ENCODE measurements at places on chromosomes 5 and 9.
A peak's percentile ranks its signal among the peaks of the same experiment; 100 is the strongest.

DNA sequence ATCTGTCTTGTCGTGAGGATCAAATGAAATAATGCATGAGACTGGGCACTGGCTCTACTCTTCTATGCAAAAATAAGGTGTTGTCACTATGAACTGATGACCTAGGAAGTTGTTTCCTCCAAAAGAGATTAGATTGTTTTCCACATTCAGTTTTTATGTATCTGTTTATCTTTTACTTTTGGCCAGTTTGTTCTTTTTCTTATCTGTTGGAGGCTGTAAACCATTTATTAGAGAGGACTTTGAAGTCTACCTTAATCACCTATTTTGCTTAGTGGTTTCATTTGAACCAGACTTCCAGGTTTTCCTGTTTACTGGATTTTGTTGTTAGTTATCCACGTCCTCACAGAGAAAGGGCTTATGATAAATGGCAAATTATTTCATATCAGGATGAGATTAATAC lies 21.5 kb upstream of the GDA start:
- no peak for DNase-seq

- no peak for DNase-seq
Measured at GRCh38 chr5:33059081-33059480, 348.0 kb downstream of the NPR3 start.

DNA sequence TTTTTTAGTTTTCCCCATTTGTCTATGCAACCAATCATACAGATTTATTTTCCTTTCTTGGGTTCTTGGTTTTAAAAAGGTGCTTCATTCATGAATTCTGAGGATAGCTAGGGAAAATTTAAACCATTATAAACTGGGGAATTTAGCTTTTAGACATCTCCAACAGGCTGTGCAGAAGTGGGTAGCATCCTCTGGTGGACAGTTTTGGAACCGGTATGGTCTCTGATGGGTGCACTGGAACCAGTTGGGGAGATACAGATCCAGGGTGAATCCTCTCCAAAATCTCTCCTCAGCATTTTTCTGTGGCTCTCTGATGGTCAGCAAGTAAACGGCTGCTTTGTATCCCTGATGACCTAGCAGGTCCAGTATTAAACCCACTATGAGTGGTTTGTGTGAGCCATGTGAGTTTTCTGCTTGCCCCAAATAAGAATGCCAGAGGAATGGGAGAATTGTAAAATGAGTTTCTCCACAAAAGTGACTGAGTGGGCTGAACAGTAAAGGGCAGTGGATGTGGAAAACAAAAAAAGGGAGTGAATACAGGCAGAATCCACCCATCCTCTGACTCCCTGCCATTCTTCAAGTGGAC lies 9.1 kb upstream of the DNAJC25 start:
- DNase-seq = peak; percentile 77

DNA sequence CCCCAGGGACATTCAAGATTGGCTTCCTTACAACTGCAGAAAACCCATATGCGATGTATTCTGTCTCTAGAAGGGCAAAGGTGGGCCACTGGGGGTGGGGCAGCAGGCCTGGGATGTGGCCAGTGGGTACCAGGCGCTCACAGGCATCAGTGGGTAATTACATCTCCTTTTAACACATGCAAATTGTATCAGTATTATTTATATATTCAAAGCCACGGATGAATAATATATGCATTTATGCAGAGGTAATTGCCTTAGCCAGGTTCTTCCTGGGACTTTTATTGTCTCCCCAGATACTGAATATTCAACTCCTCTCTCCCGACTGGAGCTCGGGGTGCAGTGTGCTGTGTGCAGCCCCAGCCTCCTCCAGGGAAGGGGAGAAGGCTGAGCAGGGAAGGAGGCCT lies 109.4 kb upstream of the MVB12B start:
- DNase-seq = no peak

DNA sequence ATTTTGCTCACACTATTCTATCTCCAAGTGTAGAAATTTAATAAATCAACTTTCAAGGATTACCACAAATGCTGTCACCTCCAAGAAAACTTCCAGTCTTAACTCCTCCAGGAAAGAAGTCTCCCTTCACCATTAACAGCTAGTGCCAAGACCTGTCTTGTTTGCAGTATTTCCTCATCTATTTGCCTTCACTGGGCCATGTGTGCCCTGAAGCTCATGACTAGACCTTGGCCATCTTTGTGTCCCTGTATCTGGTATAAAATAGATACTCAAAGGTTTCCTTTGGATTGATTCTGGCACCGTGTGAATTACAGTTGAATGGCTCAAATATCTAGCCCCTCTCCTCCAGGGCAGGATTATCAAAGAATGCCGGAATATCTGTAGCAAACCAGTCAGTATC lies 346.7 kb upstream of the KLF4 start:
- DNase-seq = no peak

- no peak for DNase-seq
Measured at GRCh38 chr5:90111364-90112032, 298.1 kb downstream of the CETN3 start.

DNA sequence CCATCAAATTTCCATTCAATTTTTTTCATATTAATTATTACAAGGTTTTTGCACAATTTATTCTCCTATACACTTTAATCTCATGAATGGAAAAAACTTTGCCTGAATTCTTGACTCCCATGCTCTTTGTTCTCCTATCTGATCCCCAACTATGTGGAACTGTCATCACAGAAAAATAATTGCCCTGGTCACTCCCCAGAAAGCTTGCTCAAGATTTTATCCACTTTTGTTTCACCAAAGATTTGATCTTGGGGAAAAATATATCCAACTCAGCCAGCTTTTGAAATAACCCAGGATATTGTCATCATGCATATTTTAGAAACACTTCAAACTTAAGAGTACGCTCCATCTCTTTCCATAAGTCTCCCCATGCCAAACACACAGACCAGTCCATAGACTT lies 77.7 kb upstream of the PPP2R2B start:
- DNase-seq = no peak

DNA sequence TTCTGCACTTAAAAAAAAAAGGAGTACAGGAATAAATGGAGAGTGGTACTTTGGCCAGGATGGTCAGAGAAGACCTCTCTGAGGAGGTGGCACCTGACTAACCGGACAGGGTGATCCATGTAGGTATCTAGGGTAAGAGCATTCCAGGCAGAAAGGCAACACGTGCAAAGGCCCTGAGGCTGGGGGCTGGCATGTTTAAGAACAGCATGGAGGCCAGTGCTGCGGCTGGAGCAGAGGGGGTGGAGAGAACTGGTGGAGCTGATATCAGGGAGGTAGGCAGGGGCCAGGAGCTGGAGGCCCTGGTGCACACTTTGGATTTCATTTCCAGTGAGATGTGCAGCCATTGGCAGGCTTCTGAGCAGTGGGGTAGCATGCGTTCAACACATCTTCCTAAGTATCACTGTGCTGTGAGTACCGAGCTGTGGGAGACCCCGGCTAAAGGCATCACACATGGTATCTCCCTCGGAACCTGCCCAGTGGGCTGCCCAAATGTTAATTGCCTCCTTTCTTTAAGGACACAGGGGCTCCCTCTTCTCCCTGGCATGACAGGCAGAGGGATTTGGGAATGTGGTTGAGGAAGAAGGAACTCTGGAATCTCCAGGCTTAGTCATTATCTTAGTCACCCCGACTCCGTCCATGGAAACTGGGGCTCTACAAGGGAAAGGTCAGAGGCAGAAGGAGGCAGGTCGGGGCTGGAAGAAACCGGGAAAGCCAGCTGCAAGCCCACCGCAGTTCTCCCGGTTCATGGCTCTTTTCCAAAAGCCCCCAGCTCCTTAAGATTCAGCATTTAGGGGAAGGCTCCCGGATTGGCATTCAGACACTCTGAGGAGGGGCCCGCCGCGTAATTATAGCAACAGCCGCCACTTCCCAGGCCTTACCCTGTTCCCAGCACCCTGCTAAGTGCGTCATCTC lies 18.6 kb downstream of the SLC6A7 start:
- peak; percentile 22 for DNase-seq

- no peak for DNase-seq
Measured at GRCh38 chr5:172142709-172143215, 45.3 kb downstream of the STK10 start.

DNA sequence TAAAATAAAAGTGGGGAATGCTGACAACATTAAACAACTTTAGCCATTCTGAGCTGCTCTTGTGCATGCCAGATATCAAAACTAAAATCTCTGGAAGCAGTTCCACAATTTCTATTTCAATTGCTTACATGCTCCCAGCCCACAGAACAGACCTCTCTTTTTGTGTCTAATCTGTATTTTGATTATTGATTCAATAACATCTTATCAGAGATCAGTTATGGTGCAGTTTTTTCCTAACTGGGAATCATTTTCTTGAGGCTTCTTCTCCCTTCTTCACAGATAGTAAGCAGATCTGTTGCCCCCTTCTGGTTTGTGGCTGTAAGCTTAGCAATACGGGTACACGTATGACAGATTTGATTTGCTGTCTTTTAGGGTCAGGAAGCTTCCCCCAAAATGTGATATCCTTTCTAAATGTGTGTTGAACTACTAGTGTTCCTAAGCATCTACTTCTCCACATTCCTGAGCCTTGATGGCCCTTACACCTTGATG lies 39.4 kb downstream of the MRPS27 start:
- peak; percentile 68 for DNase-seq

GRCh38 chr5:88438006-88438405 lies 169.4 kb upstream of the TMEM161B start:
- DNase-seq = no peak

DNA sequence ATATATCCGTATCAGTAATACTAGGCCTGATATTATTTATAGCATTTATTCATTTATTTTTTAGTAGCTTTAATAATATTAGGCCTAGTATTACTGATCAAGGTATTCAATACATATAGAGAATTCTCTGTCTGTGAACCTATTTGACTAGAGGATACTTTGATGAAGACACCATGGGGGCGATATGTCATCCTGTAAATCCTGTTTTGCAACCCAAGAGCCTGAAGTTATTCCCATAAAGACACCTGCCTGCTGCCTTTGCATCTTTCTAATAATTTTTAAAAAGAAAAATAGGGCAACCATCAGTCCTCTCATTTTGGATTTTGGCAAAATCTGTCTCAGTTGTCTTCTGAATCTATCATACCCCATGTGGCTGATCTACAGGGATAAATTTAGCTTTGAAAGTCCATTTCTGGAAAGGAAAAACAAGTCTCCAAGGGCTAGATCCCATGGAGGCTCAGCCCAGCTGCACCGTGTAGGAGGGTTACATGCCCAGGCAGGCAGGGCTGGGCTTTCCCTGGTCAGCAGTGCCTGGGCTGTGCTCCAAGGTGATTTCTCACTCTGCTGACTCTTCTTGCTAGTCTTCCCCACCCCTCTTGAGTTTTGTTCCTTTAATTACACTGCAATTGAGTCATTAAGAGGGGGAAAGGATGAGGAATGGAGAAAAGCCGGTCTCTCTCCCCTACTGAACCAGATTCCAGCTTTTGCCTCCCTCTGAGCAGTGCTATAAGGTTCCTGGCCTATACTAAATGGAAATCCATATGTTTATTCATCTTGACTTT lies 169.0 kb downstream of the TRIM32 start:
- no peak for DNase-seq

DNA sequence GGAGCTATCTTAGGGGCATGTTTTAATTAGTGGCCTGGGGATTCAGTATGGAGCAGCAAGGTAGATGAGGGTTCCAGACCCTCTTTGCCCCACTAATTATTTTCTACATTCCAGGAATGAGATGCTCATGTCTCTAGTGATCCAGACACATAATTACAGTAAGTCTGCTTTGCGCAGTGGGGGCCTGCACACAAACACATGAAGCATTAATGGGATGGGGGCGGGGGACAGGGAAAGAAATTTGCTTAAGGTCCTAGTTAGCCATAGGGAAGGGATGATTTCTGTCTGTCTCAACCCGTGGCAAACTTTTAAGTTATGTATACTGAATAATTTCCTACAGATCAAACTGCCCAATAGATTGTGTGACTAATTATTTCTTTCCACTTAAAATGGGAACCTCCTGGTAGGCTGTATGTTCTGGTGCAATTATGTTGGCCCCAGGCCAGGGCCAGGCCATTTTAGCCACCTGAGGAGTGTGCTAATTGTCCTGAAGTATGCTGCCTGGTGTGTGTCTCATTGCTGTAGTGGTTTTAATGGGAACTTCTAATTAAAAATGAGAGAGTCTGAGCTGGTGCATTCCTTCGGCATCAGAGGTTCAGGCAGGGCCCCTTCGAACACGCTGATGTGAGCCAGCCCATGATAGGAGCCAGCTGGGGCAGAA lies 134.4 kb downstream of the PTTG1 start:
- DNase-seq = no peak

DNA sequence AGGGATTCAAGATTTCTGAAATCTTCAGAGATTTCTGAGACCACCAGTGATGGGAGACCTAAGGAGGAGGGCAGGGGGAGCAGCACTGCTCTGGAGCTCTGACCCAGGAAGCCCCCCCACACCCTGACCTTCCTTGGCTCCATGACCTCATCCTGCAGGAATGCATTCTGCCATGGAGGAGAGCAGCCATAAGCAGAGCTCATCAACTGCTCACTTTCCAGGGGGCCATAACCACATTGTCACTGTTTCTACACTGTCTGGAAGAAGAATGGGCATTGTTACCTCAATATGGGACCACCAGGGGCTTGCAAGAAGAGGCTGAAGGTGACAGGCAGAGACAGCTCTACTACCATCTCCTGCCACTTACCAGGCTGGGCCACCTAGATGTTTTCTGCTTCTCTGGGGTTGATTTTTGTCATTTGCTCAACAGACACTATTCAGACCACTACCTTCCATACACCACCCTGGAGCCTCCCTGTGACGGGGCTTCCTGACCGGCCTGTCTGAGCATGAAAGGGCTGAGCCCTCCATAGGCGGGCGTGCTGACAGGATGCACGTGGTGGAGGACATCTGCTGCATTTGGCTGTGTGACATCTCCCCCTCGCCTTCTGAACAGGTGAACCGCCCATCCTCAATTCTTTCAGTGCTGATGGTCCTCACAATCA lies 2.3 kb upstream of the TSC1 start:
- DNase-seq = peak; percentile 62

DNA sequence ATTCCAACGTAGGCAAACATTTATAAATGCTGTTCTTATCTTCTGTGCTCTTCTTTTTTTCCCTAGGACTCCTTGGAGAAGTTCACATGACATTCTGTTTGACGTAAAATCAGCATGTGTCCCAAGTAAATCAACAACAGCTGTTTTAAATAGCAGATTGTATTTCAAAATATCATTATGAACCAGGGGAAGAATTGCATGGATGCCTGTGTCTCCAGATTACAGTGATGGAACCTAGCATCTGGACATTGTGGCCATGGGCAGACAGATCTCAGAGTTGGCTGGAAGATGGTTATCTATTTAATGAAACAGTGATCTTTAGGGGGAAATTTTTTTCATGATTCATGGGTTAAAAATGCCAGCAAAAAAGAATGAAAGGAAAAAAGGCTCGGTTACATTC lies 222.0 kb downstream of the MAN2A1 start:
- no peak for DNase-seq

DNA sequence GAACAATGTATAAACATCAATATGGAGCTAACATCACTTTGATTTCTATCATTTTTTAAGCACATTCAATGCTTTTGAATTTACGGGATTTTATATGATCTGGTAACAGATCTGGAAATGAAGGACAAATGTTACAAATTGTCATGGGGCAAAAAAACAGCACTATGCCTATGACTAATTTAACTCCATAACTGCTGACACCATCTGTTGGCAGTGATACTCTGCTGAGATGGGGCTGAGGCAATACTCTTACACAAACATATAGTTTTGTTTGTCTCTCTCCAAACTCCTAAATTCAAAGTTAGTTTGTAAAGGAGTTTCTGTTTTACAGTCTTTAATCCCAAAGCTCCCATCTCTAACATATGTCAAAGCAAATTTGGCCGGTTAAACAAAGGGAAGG lies 132.5 kb upstream of the FER start:
- no peak for DNase-seq

GRCh38 chr5:156920042-156920860 lies 42.8 kb downstream of the TIMD4 start:
- no peak for DNase-seq

GRCh38 chr5:95281226-95281625 lies 3.7 kb downstream of the MCTP1 start:
- peak; percentile 83 for DNase-seq
